Central memory CD4-positive, alpha-beta T cell (primary cell): ENCODE measurements at places on chromosomes 4 and X.

DNA sequence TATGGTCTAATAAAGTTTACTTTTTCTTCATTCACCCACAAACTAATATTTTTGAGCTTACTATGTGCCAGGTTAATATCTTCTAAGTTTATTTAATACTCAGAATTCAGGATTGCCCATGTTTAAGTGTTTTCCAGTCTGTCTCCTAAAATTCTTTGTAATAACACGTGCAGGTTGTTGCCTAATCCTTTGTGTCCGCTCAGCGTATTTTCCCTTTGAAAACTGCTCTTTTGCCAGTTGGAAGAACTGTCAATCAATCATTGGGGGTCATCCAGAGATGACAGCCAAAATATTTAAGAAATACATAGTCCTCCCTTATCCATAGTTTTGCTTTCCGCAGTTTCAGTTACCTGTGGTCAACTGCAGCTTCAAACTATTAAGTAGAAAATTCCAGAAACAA lies 63.4 kb downstream of the LNX1 start:
- DNase-seq = no peak

DNA sequence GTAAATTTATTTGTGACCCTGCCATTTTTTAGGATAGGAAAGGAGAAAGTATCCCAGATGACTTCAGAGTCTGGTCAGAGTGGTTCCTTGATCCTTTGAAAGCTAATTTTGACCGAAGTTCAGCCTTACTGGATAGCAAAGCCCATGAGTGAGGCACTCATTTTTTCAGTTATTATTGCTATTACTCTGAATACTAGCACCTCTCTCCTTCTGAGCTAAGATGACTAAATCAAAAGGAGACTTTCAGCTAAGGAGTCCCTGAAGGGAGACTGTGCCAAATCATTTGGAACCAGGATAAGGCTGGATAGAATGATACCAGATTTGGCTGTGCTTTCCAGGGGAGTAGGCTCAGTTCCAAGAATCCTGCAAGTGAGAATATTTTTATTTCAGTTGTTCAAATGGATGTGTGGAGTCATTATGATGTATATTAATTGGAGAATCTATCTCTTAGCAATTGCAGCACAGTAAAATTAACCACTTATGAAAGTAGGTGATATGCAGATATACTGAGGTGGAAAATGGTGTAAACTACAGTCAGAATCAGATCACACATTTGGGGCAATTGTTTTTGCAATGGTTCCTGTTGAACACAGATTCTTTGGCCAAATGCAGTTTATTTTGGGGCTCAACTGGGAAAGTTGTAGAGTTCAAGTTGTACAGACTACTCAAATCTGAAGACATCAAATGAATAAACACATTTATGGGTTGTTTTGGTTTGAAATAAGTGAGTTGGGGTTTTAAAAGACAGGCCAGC lies 1.2 kb downstream of the P2RY10 start:
- no peak for DNase-seq

DNA sequence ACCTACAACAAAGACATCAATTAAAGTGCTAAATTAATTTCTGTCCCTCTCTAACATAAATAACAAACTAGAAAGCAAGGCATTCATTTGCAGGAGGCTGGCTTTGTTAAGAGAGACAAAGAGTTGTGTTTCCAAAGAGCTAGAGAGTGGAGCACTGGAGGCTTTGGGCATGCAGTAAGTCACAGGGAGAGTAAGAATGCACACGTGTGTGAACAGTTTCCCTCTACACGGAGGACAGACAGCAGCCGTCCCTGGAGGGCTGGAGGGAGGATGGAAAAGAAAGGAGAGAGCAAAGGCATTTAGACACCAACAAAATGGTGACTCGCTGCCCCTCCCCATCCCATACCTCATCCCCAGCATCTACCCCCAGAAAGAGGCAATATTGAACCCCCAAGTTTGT lies 20.4 kb upstream of the DCHS2 start:
- no peak for DNase-seq

DNA sequence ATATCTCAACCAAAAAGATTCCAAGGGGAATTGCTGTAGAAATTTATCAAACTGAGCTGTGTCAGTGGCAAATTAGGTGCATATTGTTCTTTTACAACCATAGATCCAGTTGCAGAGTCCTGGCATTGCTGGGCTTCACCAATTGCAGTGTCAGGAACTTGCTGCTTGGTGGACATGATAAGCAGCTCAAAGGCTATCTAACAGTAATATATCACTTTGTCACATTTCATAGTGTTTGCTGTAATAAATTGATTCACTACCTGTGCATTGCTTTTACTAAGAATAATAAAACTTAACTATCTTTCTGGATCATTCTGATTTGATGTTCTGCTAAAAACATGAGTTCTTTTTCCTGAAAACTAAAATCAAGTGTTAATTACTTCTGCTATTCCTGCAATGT lies 30.9 kb upstream of the ACE2 start:
- no peak for DNase-seq

DNA sequence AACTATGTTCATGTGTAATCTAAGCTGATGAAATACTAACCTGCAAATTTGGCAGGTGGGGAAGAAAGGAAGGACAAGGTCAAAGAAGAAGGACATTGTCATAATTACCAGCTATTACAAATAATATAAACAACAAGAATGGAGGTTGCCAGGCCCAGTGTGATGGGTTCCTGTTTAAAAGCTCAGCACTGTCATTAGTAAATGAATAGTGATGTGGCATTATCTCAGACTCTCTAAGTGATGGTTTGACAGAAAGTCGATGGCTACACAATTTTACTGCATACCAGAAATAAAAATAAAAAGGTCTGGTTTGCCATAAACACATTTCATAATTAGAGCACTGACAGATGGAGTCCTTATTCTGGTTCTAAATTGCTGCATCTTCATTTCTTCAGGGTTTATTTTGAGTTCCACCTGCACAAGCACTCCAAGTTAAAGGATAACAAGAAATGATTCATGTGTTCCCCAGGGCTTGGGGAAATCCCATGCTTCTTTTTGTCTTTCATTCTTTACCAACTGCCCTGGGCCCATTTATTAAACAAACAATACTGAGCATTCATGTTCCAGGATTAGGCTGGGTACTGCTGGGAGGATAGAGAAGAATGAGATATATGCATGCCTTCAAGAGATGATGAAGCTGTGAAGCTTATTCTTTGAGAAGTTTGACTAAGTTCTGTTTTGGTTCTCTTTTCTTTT lies 367.8 kb upstream of the RASGEF1B start:
- DNase-seq = no peak

- DNase-seq = no peak
Observed at GRCh38 chr4:101393256-101393655, 45.9 kb upstream of the PPP3CA start.

DNA sequence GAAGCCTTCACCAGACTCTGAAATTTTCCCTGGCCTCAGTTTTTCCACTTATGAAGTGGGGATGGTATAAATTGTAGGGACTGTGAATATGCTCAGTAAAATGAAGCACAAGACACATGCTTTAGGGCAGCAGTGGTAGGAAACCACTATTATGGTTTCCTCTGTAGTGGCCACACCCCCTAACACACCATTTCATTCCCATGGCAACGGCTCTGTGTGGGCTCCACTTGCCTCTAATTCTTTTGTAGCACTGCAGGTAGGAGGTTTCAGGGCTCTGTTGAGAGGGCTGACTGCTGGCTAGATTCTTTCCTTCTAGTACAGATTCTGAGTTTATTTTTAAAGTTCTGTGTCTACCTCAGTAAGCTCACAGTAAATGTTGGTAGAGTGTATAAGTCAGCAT lies 3.5 kb upstream of the VMA21 start:
- DNase-seq = peak; percentile 81

DNA sequence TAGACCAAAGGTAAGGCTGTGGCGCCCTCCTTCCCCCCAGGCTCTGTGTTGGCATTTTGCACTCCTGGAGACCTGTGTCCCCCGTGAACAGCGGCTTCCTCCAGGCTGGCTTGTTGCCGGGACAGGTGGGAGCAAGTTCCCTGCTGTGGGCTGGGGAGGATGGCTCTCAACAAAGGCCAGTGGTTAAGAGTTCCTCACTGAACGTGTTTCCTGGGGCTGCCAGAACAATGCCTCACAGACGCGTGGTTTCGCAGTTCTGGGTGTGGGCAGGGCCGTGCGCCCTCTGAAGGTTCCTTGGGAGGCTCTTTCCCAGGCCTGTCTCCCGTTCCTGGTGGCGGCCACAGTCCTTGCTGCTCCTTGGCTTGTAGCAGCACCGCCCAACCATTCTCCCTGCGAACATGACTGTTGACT lies 33.4 kb downstream of the NELFA start:
- DNase-seq = no peak

DNA sequence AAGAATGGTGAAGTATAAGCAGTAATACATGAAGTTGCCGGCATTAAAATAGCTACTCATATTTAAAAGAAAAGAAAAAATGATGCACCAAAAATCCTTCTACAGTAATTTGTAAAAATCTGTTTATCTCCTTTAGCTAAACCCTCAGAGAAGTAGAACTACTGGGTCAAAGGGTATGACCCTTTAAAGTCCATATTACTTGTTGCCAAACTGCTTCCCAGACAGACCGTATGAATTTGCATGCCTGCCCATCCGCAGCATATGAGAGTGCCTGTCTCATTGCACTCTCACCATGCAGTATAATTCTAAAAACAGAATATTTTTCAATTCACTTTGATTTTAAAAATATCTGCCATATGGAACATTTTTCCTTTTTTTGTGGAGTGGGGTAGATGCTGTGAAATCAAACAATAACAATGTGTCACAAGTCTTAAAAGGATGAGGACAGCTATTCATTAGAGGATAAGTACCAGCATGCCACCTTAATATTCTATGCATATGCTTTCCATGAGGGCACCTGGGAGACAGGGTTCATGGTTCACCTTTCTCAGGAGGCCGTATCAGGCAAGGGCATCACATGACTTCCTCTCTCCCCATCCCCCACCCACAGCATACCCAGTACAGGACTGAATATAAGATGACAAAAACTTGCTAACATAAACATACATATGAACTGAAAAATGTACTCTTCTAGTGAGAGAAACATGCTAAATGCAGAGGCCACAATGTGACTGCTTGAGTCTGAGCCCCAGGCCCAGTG lies 17.8 kb downstream of the ZDHHC9 start:
- peak; percentile 6 for DNase-seq

DNA sequence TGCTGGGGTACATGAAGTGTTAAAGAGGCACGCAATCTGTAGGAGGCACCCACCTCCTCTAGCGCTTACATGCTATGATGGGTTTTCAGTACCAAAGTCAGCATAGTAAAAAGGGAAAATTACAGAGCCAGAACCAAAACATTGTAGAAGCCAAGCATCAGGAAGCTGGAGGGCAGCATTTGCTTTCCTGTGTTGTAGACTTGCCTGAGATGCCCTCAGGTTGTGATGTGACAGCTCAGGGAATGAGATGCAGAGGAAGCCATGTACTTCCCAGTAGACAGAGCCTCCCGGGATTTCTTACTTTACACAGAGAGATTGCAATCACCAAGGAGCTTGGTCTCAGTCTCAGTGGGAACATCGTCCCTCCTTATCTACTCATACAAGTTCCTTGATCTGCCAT lies 161.5 kb downstream of the ARAP2 start:
- no peak for DNase-seq

DNA sequence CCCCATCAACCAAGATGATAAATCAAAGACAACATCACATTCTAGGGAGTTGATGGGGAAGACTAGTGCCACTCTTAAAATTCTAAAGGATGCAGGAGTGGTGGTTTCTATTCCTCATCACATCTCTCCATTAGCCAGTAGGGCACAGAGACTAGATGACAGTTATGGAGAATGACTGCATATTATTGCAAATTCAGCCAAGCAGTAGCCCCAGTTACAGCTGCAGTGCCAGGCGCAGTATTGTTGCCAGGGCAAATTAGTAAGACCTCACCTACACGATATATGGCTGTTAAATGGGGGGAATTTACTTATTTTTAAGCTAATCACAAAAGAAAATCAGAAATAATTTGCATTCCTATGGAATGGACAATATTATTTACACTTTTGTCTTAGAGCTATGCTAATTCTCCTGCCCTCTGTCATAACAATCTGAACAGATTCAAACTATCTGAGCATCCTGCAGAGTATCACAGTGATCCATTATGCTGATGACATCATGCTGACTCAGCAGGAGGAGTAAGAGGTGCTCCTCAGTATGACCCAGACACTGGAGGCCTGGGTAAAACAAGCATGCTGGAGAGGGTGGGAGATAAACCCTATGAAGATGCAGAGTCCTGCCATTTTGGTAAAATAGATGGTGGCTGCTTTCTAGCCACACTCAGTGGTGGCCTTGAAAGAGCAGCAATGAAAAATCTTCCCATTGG lies 24.7 kb downstream of the ETNPPL start:
- no peak for DNase-seq

- no peak for DNase-seq
Observed at GRCh38 chr4:74433541-74434172, 11.3 kb upstream of the AREG start.

GRCh38 chr4:176995-177394 lies 52.7 kb downstream of the ZNF718 start:
- DNase-seq = no peak

- DNase-seq = no peak
Observed at GRCh38 chr4:122007016-122007415, 55.2 kb upstream of the TRPC3 start.

- DNase-seq = no peak
Observed at GRCh38 chrX:52933976-52934703, 24.2 kb downstream of the FAM156A start.

GRCh38 chrX:115949900-115950822 lies 220.4 kb upstream of the AGTR2 start:
- DNase-seq = peak; percentile 8

DNA sequence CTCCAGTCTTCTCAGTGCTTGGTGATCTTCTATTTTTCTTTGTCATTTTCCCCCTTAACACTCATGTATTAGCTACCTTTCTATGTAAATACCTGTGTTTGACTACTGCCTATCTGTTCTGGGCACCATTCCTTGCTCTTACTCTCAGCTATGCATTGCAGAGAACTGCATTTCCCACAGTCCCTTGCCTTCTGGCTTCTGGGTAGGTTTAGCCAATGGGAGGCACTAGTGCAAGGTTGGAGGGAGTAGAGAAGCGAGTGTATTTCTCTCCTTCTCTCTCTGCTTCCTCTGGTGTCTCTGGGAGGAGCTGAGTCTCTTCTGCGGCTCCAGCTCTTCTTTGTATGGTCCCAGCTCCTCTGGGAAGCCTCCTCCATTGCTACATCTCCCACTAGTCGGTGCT lies 50.5 kb downstream of the CWH43 start:
- no peak for DNase-seq

- no peak for DNase-seq
Observed at GRCh38 chrX:132508834-132509233, 20.0 kb upstream of the MBNL3 start.
